OCI-LY7 (cell line): ENCODE measurements at places on chromosomes 1 and 21.
A peak's percentile ranks its signal among the peaks of the same experiment; 100 is the strongest.

DNA sequence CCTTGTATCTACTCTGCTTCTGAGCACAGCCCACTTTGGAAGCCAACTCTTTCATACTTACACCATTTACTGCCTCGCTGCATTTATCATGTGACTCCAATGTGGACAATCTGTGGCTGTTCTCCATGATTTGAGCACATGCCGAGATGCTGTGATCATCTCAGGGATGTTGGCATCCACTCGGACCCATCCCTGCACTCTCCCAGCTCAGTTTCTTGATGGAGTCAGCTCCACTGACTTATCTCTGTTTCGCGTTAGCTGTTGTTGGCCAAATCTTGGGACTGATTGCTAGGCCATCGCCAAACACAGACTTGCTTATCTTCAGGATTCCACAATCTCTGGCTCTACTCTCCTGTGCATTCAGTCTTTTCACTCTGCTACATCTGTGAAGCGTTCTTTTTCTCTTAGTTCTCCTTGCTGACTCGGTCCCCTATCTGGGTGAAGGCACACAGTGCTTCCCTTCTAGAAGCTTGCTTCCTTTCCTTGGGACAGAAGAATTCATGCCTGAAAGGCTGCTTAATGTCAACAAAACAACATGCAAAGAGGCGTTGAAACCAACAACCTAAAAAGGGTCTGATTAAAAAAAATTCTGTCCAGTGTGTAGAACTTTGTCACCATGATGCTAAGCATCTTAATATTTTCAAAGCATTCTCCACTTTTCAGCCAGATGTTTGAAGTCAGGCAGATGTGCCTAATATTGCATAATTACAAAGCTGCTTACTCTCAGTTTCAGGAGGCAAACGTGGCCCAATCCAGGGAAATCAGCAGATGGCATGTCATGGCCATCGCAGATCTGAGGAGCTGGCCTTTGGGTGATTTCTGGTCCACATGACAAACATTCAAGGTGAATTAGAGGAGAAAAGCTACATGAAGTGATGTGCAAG is 120.7 kb downstream of the NGF start:
- DNase-seq, result no peak

- DNase-seq, result no peak
Observed at GRCh38 chr1:5513846-5514526, 478.2 kb downstream of the NPHP4 start.

- DNase-seq, result peak; percentile 40
Observed at GRCh38 chr1:43834280-43835081, 99.1 kb upstream of the ARTN start.

GRCh38 chr21:41653954-41654491 is 112.8 kb downstream of the RIPK4 start:
- no peak for DNase-seq

DNA sequence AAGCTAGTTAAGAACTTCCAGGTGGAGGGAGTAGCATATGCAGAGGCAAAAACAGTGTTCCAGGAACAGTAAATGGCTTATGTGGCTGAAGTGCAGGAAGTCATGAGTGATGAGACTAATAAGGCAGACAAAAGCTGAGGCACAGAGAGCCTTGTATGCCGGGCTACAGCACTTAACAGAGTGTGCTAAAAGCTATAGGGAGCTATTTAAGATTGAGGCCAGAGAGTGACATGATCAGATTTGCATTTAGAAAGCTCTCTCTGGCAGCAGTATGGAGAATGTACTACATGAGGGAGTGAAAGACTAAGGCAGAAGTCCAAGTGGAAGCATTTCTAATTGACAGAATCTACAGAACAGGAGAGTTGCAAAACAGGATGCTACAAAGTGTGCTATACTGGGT is 38.6 kb downstream of the WASF2 start:
- peak; percentile 29 for DNase-seq

DNA sequence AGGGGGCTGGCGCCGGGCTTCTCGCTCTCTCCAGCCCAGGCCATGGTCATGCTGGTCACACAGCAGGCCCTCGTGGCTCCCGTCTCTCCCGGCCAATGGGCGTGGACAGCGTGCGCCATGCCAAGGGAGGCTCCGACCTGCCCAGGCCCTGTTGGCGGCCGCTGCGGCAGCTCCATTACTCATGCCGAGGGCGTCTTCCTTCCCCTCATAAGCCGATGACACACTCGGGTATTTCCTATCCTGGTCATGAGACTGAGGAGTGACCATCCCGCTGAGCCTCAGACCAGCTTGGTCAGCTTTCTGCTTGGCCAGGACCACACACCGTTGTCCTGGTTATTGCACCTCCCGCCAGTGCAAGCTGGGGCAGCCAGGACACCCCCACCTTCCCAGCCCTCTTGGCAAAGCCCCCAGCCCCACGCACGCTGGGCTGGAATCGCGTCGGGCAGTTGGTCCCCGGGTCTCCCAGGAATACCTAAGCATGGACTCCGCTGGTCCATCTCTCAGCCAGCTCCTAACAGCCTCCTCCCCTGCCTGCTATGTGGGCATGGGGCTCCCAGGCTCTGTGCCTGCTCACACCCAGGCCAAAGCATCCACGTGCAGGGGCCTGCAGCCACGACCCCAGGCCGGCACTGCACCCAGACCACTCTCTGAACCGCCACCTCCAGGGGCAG is 49.8 kb downstream of the ARHGEF16 start:
- no peak for DNase-seq
